Bronchial epithelial cell (primary cell): ENCODE measurements at places on chromosomes 5 and 9.

- no peak for DNase-seq
These were observed 163.2 kb downstream of the CACNA1B start for GRCh38 chr9:138040446-138041430.

- peak; percentile 31 for DNase-seq
These were observed 329.3 kb downstream of the PIK3R1 start for GRCh38 chr5:68544648-68545552.

- no peak for DNase-seq
These were observed 197.8 kb downstream of the GLIS3 start for GRCh38 chr9:4102078-4102477.

- peak; percentile 64 for DNase-seq
These were observed 77.2 kb downstream of the MRPS30 start for GRCh38 chr5:44885903-44886302.

- peak; percentile 30 for DNase-seq
These were observed 112.8 kb upstream of the HMHB1 start for GRCh38 chr5:143699121-143699520.

GRCh38 chr9:3746296-3747275 is 220.8 kb upstream of the RFX3 start:
- DNase-seq = peak; percentile 95

GRCh38 chr5:141077826-141078225 is 16.6 kb upstream of the PCDHB2 start:
- DNase-seq = no peak

DNA sequence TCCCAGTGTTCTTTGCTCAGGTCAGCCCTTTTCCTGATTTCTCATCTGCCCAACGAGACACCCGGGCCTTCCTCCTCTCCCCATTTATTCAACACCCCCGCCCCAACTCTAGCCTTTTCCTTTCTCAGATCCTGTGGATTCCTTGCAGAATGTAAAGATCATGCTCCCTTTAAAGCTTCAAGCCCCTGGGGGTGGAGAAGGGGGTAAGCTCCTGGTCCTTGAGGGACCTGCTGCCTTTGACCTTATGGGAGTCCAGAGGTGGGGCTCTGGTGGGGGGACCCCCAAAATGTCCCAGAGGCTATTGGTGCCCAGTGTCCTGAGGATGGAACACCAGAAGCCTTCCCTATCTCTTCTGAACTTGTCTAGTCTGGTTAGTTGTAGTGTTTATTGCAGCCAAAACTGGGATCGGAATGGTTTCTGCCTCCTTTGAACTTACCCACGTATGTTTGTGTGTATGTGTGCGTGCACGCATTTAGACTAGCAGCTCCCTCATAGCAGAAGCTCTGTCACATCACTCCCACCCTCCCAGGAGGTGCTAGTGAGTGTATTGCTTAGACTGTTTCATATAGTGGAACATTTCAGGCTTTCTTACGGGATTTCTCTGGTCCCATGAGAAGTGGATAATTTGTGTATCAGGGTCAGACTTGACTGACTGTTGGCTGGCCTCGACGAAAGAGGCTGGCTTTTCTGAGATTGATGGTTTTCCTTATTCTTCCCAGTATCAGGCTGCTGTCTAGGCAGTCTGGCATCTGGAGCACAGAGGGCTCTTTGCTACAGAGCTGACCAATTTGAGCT is 1.1 kb downstream of the GALNT10 start:
- DNase-seq = no peak

- DNase-seq = peak; percentile 37
These were observed 311.2 kb downstream of the TRIM32 start for GRCh38 chr9:116998305-116998704.

DNA sequence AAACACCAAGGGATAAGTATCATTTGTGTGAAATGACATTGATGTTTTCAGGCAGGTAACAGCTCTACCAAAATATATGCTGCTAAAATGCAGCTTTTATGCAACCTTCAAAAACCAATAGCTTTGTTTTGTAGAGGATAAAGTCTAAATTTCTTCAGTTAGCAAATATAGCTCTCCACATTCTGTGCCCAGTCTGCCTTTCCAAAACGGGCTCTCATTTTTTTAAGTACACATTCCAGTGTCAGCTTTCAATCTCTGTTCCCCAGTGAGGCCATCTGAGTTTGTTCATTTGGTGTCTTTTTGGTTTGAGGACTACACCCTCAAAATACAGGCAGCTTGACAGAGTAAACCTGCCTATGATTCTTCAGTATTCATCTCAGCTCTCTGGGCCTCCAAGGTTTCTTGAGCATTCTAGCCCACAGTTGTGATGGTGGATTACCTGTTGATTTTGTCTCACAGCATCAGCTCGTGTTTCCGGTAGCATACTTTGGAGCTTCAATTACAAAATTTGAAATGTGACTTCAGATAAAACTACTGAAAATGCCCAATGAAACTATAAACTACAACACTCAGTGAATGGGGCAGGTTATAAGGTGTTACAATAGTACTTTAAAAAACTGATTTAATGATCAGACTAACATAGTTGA is 55.7 kb downstream of the NR3C1 start:
- DNase-seq = no peak

- DNase-seq = no peak
These were observed 8.7 kb upstream of the GRIN1 start for GRCh38 chr9:137130176-137130755.

- no peak for DNase-seq
These were observed 502 bp downstream of the NSD1 start for GRCh38 chr5:177133853-177134696.

DNA sequence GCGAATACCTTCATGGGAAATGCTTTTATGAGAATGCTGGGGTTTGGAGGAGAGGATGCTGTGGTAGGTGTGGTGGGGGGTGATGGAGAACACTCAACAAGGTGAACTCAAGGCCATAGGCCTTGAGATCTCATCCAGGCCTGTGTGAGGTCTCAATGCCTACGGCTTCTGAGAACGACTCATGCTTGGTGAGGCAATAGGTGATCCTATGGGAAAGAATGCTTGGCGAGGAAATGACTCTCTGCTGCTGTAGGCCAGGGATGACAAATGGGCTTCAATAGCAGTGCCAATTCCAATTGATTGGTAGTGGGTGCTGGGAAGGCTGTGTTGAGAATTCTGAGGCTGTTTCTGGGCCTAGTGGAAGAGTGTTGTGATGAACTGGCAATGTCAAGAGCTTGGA is 280.2 kb upstream of the CLINT1 start:
- DNase-seq = peak; percentile 72

GRCh38 chr5:119879446-119879845 is 250.1 kb downstream of the FAM170A start:
- no peak for DNase-seq

DNA sequence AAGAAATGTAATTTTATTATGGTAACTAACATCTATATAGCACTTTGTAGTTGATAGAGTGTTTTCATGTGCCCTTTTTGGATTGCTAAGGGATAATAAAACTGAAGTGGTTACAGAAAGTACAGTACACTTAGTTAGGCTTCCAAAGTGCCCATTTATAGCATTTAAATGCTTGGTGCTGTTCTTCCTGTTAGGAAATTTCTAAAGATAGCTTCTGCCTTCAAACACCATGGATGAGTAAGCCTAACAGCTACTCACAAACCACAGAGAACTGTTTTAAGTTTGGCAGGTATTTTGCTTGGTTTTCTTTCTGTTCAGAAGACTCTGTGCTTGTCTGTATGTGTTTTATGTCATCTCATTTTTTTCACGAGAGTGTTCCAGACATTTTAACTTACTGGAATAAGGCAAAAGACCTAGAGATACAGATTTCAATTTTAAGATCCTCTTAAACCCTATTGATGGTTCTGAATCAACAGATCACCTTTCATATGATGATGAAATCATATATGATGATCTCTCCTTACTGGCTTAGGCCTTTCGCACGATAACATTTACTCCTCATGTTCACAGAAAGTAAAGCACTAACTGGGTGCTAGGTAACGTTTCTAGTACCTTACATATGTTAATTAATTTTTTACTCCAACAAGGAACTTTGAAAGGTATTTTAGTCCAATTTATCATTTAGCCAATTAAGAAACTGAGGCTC is 4.4 kb downstream of the RIMOC1 start:
- DNase-seq = peak; percentile 60
